ENCODE measurements at places on chromosomes 6 and 20. TPM values are rescaled to one million over a fixed set of nuclear protein-coding genes. Genes with fewer than 3 reads are reported as not detected.

Gene BPIFB2
- not detected for total RNA-seq

Gene CGA
- total RNA-seq, result 0.67 TPM

Gene BPHL
- total RNA-seq, result 14.9 TPM

Gene PAK1IP1
- total RNA-seq, result 36.3 TPM

Gene BPI
- not detected for total RNA-seq

Gene DSP
- total RNA-seq, result 0.07 TPM

Gene RSPH4A
- not detected for total RNA-seq

Gene FAM209B
- not detected for total RNA-seq

Gene SUN5
- not detected for total RNA-seq

Gene FAM83D
- 28.6 TPM for total RNA-seq

Gene CPXM1
- not detected for total RNA-seq

Gene ATP9A
- 28.7 TPM for total RNA-seq

Gene STMND1
- total RNA-seq, result not detected

Gene SH3BGRL2
- total RNA-seq, result 0.61 TPM

Gene COL12A1
- 0.20 TPM for total RNA-seq

Gene BRD2
- total RNA-seq, result 132 TPM

Gene SOX18
- total RNA-seq, result 1.7 TPM

Gene ARG1
- total RNA-seq, result not detected

Gene NOL7
- 76.3 TPM for total RNA-seq

Gene CYP24A1
- 0.12 TPM for total RNA-seq

Gene TFAP2D
- total RNA-seq, result not detected

Gene DEF6
- total RNA-seq, result 2.1 TPM

Gene JARID2
- 3.2 TPM for total RNA-seq

Gene GCLC
- total RNA-seq, result 62.6 TPM
